ENCODE measurements at places on chromosomes 1 and 21.

DNA sequence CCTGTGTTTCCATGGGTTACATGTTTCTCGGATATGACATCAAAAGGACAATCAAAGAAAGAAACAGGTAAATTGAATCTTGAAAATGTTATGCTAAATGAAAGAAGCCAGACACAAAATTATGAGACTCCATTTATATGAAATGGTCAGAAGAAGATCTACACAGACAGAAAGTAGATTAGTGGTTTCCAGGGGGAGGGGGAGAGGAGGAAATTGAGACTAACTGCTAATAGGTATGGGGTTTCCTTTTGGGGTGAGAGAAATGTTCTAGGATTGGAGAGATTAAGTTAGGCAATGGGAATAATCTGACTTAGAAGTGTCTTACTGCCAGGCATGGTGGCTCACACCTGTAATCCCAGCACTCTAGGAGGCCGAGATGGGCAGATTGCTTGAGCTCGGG is 21.8 kb downstream of the ITGB3BP start:
- no peak for DNase-seq

DNA sequence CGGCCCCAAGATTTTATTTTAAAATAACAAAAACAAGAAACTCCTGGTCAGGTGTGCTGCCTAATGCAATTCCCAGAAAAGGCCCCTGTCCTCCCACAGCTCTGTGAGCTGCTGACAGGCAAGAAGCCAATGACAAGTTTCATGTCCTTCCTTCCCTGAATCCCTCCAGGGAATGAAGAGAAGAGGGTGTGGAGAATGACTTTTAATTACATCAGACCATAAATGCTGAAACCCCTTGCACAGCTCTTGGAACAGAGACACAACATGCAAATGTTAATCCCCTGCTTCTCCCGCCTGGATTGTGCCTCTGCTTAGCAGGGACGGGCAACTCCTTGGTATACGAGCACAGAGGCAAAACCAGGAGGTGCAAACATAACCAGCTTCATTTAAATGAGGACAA is 228.1 kb upstream of the CAMK1G start:
- no peak for DNase-seq

DNA sequence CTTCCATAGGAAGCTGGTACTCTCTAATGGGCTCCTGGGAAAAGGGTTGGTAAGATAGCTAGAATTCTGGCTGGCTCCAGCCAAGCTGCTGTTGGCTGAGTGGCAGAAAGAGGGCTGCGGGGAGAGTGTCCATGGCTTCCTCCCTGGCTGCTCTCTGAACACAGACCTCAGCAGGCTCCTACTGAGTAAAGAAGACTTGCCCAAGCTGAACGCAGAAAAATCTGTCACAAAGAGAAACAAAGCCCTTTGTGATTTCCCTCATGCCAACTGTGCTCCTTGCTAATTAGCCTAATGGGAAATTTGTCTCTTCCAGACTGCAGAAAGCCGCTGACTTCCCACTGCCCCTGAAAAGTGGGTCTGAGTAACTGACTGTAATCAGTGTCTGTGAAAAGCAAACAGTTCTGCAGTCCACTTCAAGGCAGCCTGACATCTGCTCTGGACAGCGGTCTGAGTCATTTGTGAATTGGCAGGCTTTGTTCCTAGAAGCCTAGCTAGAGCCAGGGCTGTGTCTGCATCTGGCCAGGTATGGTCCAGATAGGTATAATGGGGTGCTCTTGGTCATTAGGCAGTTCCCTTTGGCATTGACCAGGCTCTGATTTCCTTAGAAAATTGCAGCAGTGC is 282.8 kb downstream of the ZNF648 start:
- DNase-seq = peak; percentile 93

- no peak for DNase-seq
Observed at GRCh38 chr1:221874285-221875003, 132.6 kb upstream of the DUSP10 start.

GRCh38 chr21:42341776-42342542 is 8.8 kb downstream of the TFF2 start:
- DNase-seq = peak; percentile 14

- no peak for DNase-seq
Observed at GRCh38 chr1:43832998-43833397, 100.6 kb upstream of the ARTN start.

- DNase-seq = peak; percentile 41
Observed at GRCh38 chr21:38798481-38798882, 7.2 kb upstream of the ETS2 start.

DNA sequence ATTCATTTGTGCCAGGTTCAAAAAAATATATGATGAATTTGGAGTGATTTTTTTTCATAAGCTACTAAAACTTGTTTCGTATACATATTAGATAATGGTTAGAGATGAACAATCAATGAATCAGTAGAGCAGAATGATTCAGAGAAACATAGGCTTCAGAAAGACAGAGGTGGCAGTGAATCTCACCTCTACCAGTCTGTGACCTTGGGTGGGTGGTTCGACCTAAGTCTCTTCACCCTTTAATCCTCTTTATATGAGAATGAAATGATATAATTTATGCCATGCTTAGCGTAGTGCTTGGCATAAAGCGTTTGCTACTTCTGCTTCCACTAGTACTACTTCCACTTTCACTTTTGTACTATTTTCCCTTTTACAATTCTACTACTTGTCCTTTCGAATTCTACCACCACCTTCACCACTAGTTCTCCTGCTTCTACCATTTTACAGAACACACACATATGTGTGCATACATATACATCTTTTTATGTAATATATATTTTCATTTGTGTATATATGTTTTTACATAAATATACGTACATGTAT is 45.1 kb downstream of the FYB2 start:
- DNase-seq = peak; percentile 21

- DNase-seq = no peak
Observed at GRCh38 chr1:204684206-204684570, 1.4 kb downstream of the LRRN2 start.

DNA sequence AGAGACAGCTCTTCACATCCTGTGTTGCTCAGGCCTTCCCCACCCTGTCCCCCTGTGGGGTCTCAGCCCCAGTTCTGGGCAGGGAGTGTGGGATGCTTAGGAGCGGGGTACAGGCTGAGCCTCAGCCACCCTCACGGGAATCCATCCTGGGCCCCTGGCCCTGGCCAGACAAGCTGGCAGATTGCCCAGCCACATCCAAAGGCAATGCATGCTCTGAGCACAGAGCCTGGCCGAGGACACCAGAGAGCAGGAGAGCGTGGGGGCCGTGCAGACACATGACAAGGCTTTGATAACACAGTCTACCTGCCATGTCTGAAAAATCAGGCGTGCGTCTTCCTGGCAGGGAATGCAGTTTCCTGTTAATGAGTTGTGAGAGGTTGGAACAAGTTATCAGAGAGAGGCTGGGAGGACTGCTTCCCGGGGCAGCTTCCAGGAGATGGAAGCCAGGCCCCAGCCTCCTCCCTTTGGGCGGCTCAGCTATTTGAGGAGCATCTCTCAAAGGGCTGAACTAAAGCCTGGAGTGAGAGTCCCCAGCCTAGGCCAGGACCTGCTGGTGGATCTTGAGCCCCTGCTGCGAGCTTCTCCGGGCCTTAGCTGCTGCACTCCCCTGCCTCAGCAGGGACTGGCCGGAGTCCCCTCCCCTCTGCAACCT is 72.2 kb upstream of the SELENON start:
- DNase-seq = peak; percentile 26

- DNase-seq = peak; percentile 75
Observed at GRCh38 chr1:1425753-1426495, 4.8 kb upstream of the ANKRD65 start.

GRCh38 chr1:86487811-86488141 is 19.0 kb downstream of the CLCA1 start:
- DNase-seq = no peak

- DNase-seq = no peak
Observed at GRCh38 chr1:227544067-227545050, 19.0 kb upstream of the ZNF678 start.

GRCh38 chr1:159113596-159114433 is 37.2 kb upstream of the AIM2 start:
- DNase-seq = no peak

GRCh38 chr1:83746234-83746633 is 252.7 kb downstream of the TTLL7 start:
- DNase-seq = no peak

GRCh38 chr21:44897326-44898010 is 23.2 kb downstream of the ITGB2 start:
- no peak for DNase-seq

DNA sequence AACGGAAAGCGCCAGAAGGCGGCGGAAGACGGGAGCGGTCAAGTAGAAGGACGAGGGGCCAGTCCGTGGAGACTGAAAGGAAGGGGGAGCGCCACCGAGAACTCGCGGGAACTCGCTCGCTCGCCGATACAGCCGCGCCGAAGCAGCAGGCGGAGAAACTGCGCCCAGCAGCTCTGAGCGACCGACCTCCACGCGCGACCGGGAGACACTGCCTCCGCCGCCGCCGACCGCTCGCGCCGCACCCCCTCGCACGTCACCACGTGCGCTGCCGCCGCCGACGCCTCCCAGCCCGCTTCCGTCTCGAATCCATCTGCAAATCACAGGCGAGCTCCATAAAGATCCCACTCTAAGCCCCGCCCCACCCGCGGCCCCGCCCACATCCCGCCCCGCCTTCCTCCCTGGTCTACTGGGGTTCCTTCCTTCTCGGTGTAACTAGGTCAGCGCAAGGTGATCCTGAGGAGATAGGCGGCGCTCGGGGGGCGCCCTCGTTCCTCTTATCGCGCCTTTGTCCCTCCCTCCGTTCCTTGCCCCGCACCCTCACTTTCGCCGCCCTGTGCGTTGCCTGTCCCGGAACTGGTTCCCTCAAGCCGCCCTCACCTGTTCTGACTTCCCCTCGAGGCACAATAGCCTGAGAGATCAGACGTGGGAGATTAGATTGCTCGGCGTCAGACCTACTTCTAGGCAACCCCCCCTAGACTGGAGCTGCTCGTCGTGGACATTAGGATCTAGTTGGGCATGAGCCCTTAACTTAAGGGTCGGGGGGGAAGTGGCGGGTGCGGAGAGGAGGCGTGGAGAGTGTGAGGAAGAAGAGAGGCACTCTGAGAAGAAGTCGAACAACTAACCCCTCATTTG is at the start of gene IVNS1ABP:
Gene IVNS1ABP, minus strand, starts transcription at position 210 of the 852 bp plus-strand sequence. CDS start 7,750 bp downstream, outside the sequence.
- peak; percentile 97 for DNase-seq

GRCh38 chr1:109622895-109623294 is 3.3 kb downstream of the AMPD2 start:
- no peak for DNase-seq

All from DMS53 (cell line).